SW480 (cell line): ENCODE measurements at places on chromosomes 7 and 10.

DNA sequence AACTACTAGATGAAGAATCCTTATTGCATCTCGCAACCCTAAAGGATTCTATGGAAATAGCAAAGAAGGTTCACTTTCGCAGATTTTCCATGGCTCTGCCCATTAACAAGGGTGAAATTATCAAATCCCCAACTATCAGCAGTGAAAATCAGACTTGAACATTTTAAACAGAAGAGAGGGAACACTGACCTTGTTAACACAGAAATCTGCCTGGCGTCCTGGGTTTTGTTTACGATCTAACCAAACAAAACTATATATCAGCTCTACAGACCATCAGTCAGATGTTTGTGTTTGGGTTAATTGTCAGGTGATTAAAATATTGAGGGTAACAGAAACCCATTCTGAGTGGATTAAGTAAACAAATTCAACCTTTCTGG is 1.9 kb downstream of the CTTNBP2 start:
- DNase-seq, result no peak

DNA sequence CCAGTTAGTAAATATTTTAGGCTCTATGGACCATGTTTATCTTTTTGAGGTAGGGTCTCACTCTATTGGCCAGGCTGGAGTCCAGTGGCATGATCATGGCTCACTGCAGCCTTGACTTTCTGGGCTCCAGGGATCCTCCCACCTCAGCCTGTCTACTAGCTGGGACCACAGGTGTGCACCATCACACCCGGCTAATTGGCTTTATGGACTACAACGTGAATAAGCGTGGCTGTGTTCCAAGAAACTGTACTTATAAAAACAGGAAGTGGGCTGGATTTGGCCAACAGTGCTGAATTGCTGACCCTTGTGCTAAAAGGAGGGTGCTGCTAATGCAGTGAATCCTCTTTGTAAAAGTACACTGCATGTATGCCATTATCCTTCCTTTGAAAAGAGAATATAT is 111.7 kb upstream of the CDK13 start:
- DNase-seq, result peak; percentile 69

GRCh38 chr7:57769958-57770357 is 320.0 kb downstream of the ZNF716 start:
- DNase-seq, result no peak

DNA sequence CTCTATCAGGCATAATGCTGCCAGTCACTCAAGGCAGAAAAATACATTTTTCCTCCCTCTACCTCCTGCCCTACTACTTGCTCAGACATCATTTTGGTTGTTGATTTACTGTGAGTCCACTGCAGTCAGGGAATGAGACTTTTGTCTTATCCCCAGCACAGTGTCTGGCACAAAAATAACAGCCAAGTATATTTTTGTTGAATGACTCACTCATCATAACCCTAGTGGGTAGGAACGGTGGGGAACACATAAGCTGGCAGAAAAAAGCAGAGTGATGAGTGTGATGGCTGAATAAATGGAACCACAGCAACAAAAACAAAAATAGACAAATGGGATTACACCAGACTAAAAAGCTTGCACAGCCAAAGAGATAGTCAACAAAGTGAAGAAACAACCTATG is 65.8 kb upstream of the LAMB4 start:
- no peak for DNase-seq
